NCI-H1048 (cell line): ENCODE measurements at places on chromosomes 7 and 10.

DNA sequence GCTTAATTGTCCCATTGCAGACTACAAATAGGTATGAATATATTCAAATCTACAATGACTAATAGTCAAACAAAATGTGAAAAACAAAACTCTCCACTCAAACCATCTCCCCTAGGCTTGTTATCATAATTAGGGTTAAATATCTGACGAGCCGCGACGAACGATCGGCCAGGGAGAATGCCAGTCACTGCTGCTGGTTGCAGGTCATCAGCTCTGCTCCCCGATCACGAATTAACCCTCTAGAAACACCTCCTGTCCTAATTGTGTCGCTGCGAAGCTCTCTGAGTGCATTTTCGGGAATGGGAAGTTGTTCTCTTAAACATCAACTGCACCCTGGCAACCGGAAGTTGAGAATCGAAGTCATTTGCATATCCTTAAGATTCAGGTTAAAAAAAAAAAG, 167.3 kb downstream of the TCERG1L start:
- DNase-seq, result no peak

- no peak for DNase-seq
These were observed 278.0 kb upstream of the KLF14 start for GRCh38 chr7:131011976-131012375.

GRCh38 chr10:6082496-6083395, 6.1 kb upstream of the RBM17 start:
- DNase-seq, result no peak

- no peak for DNase-seq
These were observed 1.4 kb downstream of the CPA1 start for GRCh38 chr7:130381468-130382312.

DNA sequence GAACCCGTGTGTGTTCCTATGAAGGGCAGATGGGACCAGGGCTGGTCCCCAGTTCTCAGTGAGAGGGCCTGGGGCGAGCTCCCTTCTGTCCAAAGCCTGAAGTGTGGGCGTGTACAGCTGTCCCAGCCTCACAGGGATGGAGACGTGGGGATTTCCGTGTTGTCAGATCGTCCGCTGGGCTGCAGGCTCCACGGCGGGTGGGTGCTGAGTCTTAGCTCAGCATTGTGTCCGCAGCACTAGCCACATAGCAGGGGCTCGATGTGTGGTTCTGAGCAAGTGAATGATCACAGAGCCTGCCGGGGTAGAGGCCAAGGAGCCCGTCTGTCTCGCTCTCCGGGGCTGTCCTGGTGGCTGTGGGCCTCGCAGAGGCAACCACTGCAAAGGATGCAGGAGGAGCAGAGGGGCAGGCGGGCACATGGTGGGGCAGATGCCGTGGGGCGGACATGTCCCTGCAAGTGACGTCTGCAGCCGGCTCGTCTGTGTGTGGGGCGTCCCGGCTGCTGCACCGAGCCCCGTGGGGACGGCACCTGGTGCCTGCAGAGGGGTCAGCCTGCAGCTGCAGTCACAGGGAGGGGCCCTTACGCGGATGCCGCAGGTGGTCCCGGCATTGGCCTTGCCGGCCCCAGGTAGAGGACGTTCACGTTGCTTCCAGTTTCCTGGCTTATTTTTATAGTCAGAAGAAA, 30.9 kb downstream of the FAM20C start:
- DNase-seq, result no peak

- no peak for DNase-seq
These were observed 2.5 kb downstream of the POP7 start for GRCh38 chr7:100708395-100708794.

- DNase-seq, result no peak
These were observed 272.8 kb downstream of the ELFN1 start for GRCh38 chr7:1942941-1943289.

DNA sequence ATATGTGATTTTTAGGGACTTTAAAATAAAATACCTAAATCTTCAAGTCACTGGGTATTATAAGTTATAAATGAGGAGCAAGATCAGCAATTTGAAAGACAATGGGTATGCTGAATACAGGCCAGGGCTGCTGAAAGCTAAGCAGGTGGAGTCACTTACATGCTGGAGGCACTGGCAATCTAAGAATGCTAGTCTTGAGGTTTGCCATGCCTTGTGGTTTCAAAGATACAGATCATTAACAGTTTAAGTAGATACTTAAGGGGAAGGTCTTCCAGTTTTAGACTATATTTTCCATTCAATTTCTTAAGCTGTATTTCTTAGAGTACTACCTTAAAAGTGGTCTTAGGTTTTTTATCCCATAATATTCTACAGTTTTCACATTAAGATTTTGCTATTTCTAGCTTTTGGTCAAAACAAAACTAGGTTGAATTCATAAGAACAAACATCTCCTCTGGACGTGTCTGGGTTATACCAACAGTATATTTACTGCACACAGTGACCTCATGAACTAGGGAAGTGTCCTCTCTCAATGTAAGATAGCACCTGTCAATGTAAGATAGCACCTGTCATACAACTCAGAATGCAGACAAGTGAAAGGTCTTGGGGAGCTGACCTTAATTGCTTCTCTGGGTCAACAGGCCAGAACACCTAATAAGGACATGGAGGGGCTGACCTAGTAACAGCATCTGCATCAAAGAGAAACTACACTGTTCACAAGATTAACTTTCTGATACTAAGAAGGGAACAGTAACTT, 2.0 kb downstream of the SRI start:
- no peak for DNase-seq

- no peak for DNase-seq
These were observed 113.9 kb downstream of the DIP2C start for GRCh38 chr10:575402-576129.

DNA sequence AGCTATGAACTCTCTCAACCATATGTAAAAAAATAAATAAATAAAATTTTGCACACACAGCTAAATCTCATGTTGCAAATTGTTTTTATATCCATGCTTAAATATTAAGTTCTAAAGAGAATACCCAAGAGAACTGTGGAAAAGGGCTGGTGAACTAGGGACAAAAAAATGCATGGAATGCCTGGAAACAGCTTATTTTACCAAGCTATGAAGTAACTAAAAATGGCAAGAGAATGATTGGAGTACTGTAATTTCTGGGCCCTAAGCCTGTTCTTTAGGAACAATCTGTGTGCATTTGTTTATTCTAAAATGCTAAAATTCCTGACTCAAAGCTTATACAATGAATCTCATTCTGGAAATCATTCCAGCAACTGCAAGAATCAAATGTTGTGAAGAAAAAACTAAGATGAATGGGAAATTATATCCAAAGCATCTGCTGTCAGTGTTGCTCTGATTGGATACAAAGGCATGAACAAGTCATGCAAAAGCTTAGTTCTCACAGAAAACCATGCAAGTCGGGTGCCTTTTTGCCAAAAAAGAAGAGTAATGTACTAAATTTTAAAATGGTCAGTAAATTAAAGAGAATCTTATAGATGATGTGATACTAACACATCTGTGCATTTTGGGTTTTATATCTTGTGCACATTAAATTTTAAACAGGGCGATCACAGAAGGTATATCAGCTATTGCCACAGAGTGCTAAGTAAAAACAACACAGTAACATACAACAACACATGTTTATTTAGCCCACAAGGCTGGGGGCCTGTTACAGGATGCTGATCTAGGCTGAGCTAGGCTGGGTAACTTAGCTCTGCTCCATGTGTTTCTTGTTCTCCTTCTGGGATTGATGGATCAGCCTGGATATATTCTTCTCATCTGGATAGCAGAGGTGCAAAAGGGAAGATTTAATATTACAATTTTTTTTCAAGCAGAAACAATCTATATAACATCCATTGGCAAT, 453.5 kb upstream of the SEMA3A start:
- DNase-seq, result no peak

- no peak for DNase-seq
These were observed 11.4 kb upstream of the IDI2 start for GRCh38 chr10:1037098-1037497.

GRCh38 chr7:70299472-70299807, 701.2 kb downstream of the AUTS2 start:
- DNase-seq, result no peak

DNA sequence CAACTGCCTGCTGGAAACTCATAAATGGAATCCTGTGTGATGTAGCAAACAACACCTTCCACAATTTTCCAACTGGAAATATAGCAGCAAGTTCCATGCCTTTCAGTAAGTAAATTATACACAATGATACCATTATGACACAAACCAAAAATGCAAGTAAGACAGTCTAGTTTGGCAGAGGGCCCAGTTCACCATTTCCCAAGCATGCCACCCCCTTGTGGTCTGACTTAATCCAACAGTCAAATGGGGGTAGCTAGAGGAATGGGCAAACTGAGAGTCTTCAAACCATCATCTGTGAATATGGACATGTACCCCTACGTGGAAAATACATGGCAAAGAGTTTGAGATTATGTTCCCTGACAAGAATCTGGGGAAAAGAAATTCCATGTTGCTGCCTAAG, 137.6 kb upstream of the VWC2 start:
- no peak for DNase-seq

- no peak for DNase-seq
These were observed 25.7 kb upstream of the ENTPD1 start for GRCh38 chr10:95730233-95730632.

DNA sequence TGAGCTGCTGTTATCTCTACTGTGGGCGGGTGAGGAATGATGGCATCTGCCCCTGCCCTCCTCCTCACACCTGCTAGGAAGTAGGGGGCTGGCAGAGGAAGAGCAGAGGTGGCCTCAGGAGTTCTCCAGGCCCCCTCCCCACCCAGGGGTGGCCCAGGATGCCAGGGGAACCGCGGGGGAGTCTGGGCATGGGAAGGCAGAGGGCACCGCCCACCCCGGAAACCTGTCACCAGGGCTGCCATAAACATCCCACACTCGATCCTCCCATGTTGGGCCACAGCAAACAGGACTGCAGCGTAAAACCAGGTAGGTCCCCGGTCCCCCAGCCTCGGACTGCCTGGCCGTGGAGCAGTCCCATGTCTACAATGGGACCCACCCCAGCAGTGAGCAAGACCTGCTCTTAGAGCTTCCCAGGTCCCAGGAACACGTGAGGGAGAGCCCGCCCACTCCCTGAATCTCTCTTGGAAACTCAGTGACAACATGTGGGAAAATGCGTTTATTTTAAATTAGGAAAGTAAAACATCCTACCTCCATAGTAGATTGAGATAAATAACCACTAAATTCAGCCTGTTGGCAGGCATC, 23.4 kb downstream of the EBF3 start:
- no peak for DNase-seq

DNA sequence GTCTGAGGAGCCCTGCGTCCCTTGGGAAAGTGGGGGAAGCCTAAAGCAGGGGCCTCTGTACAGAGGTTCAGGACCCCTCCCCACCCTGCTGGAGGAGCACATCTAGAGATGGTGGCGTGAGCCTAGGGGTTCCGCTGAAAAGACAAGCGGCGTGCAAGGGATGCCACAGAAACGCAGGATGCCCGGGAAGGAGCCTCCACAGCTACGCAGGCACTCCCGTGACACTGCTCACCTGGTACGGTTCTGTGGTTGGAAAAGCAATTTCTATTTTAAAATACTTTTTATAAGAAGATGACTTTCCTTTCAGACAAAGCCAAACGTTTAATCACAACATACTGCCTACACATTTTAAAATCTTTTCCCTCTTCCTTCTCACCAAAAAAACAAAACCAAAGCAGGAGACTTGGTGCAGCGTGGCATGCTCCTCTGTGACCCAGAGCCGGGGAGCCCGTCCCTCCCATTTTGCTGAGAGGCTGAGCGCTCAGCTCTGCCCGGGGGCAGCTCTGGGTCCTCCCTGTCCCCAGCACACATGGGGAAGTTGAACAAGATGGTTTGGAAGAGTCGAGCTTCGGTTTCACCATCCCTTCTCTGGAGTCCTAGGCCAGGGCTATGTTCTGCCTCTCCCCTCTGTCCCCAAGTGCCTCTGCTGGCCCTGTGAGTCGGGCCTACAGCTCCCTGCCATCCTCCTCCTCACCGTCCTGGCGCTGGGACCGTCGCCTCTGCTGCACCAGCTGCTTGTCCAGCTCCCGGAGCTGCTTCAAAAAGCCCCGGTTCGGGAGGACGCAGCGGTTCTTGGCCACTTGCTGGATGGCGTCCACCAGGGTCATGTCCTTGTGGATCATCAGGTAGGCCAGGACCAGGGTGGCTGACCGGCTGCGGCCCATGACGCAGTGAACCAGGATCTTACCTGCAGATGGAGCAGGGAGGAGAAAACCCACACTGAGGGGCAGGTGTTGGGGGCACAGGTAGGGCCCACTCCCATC, 74.0 kb upstream of the SAMD8 start:
- DNase-seq, result no peak

- DNase-seq, result no peak
These were observed 51.5 kb downstream of the ANKMY2 start for GRCh38 chr7:16594061-16594460.
